Esophagus squamous epithelium (tissue), 5 donors: ENCODE measurements at places on chromosomes 3 and 15.

DNA sequence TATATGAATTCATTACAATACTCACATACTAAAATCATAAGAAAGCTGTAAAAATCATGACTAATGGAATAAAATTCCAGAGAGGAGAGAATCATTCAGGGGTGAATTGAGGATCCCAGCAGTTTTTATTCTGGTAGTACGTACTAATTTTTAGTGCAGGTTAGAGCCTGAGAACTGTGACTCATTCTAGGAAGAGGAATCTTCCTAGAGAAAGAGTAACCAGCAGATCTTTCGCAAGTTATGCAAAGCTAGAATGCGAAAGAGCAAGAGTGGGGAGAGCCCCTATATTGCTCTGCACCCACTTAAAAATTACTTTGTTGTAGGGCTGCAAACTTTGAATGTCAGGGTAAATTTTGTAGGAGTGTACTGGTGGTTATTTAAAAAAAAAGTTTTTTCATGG is 303.6 kb upstream of the ARPP21 start:
- DNase-seq, result no peak

GRCh38 chr15:74889883-74890664 is at the start of gene MPI:
Gene MPI (plus strand): TSS chr15:74890042. CDS start chr15:74890074, 32 bp downstream.
- no peak for DNase-seq

GRCh38 chr3:187748050-187748481 is 2.8 kb upstream of the BCL6 start:
- peak; percentile 35 for DNase-seq

DNA sequence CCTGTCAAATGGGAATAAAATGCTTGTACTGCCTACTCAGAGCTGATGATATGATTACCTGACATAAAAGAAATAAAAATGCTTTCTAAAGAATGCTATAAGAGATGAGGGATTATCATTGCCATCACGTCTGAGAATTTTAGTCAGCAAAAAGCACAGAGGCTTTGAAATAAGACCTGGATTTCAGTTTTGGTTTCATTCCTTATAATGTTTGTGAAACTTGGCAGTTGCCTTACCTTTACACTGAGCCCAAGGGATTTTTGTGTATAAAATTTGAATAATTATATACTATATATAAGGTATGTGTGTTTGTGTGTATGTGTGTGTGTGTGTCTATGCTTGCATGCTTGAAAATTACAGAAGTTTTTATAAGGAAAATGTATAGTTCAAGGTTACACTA is 634.8 kb upstream of the BCHE start:
- no peak for DNase-seq

- no peak for DNase-seq
Observed at GRCh38 chr3:160948273-160948672, 156.9 kb downstream of the B3GALNT1 start.

GRCh38 chr15:66765478-66766281 is 63.6 kb downstream of the SMAD6 start:
- no peak for DNase-seq

GRCh38 chr15:41943543-41944312 is 28.6 kb downstream of the EHD4 start:
- no peak for DNase-seq

GRCh38 chr15:58246041-58246440 is 107.9 kb downstream of the AQP9 start:
- no peak for DNase-seq
